ENCODE measurements at places on chromosomes 16 and 17. TPM values are rescaled to one million over a fixed set of nuclear protein-coding genes. Genes with fewer than 3 reads are reported as not detected.

DNA sequence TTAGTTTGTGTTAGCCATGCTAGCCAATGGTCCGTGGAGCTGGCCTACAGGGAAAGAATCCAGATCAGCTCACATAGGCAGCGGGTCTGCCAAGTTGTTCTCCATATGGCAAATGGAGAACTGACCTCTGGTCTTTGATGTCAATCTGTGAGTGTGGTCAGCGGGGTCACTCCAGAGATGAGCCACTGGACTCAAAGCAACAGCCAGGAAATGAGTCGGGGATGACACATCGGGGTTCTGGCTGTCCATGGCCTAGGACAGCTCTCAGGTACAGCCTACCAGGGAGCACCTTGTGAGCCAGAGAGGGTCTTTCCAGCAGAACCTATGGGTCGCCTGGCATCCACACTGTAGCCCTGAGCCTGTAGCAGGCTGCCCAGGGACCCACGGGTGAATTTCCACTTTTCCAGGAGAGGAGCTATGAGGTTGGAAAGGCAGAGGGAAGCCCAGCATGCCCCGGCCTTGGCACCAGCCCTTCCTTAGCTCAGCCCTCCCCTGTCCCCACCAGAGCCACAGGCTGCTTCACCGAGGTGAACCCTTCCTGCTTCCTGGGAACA is 203.0 kb upstream of the TNRC6C start:
- peak; percentile 41 for DNase-seq

SUPT4H1 gene
- total RNA-seq, result 56.2 TPM

DNA sequence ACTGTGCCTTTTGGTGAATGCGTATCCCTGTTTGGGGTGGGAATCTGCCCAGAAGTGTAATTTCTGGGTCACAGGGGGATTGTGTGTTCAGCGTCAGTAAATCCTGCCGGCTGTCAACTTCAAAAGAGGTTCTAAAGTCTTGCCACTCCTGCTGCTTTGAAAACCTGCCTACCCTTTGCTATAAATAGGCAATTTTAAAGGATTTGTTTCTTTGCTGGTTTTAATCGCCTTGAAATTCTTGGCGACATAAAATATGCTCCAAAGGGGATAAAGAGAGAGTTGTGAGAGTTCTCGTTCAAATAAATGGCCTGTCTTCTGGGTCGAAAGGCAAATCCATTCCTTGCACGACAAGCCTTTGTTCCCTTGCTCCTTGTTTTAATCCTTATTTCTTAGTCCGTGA is 143.4 kb downstream of the IRF8 start:
- no peak for DNase-seq

- no peak for DNase-seq
Measured at GRCh38 chr17:75048249-75048878, 1.3 kb downstream of the KCTD2 start.

DNA sequence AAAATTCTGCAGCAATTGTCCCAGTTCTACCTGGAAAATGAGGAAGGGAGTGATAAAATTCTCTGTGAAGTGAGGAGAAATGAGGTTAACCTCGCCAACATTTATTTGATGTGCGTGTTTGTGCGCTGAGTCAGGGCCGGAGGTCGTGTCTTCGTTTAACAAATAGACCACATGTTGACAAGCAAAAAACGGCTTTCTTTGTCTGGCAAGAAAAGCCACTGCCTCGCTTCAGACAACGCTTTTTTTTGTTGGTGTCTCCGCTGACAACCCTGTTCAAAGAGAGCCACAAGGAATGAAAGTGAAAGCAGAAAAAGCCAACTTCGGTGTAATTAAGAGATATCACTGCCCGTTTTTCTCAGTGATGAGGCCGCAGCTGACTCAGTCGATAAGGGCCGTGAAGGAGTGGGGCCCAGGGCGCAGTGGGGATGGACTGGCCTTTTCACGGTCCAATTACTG is 510.6 kb downstream of the CDH13 start:
- no peak for DNase-seq

USP10 gene
- total RNA-seq, result 43.9 TPM

- DNase-seq, result no peak
Measured at GRCh38 chr17:75511610-75512575, 3.4 kb downstream of the CASKIN2 start.

DNA sequence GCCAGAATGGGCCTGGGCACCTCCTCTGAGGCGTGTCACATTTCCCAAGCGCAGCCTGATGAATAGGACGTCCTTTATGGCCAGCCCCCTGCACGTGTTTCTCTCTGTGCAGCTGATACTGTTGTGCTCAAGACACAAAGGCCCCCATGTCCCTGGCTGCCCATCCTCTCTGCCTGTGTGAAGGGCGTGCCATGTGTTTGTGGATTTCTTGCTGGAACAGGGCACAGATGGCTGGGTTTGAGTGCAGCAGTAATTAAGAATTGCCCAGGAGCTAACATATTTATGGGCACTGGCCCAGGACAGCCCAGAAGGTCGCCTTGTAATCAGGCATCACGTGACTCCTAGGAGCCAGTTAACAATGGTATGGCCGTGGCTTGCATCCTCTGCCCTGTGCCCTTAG is 181.1 kb downstream of the CCDC182 start:
- no peak for DNase-seq

CMTM1 gene
- total RNA-seq, result 0.71 TPM

GRCh38 chr16:29107299-29107698 is 122.4 kb downstream of the LAT start:
- no peak for DNase-seq

DNA sequence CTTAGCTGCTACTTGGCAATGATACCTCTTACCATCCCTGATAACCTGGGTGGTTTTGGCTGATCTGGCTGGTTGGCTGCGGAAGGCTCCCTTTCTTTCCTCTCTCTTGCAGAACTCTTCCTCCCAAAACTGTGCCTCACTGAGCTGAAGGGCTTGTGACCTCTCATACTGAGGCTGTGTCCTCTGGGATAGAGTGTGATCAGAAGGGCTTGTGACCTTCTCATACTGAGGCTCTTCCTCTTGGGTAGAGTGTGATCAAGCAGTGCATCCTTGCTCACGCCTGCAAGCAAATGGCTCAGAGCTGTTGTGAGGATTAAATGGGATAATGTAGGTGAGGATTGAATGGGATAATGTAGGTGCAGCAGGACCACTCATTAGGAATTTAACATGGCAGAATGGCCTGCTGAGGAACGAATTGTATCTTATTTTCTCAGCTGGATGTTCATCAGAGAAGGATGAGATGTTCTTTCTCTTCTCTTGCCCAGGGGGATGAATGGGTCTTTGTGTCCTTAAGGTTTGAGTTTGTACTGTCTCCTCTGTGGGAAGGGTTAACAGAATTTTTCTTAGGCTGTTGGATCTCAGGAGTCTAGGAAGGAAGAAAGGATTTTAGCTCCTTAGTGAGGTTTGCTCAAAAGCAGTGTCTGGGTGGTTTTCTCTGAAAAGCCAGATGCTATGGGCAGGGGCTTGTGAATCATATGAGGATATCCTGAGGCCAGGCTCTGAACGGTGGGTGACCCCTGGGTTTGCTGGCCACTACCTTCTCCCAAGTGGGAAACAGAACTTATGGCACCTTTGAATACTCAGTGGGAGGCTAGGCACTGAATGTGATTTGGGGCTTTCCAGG is 130.0 kb upstream of the HS3ST2 start:
- no peak for DNase-seq

DNA sequence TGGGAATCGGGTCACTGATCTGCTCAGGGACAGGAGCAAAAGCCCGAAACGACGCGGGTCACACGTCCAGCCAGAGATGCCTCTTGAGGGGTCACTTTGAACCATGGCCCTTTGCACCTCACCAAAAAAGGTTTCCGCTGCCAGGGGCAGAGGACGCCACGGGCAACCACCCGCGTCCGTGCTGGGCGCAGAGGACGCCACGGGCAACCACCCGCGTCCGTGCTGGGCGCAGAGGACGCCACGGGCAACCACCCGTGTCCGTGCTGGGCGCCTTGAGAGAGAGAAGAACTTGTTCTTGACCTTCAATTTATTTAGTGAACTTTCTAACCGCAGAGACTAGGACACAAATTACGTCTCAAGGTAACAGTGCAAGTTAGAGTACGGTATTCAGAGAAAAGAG is 35.5 kb downstream of the TIMM22 start:
- no peak for DNase-seq

- DNase-seq, result no peak
Measured at GRCh38 chr16:81523387-81524115, 78.9 kb downstream of the CMIP start.

ARSG gene
- total RNA-seq, result 1.8 TPM

ERN1 gene
- 7.4 TPM for total RNA-seq

DNA sequence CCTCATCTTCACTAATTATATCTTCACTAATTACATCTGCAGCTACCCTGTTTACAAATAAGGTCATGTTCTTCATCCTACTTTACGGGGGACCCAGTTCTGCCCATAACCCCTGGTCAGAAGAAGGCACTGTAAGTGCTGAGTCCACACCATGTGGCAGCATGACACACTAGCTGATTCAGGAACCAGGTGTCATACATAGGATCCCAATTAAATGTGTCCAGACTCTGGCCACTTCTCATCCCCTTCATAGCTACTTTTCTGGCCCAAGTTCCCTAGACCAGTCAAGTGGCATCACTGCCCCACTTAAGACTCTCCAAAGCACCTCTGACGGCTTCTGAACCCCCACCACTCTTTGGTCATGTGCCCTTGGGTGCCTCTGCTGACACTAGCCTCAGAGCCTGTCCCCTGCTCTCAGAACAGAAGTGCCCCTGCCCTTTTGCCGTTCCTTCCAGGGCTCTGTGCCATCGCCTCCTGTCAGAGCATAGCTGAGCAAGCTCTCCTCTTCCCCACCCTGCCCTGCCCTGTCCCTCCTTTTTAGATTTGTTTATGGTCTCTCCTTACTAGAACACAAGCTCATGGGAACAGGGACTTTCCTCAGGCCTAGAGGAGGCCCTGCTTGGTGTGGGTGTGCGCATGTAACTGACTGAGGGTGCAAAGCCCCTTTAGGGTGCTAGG is 61.1 kb downstream of the B9D1 start:
- DNase-seq, result peak; percentile 50

DNA sequence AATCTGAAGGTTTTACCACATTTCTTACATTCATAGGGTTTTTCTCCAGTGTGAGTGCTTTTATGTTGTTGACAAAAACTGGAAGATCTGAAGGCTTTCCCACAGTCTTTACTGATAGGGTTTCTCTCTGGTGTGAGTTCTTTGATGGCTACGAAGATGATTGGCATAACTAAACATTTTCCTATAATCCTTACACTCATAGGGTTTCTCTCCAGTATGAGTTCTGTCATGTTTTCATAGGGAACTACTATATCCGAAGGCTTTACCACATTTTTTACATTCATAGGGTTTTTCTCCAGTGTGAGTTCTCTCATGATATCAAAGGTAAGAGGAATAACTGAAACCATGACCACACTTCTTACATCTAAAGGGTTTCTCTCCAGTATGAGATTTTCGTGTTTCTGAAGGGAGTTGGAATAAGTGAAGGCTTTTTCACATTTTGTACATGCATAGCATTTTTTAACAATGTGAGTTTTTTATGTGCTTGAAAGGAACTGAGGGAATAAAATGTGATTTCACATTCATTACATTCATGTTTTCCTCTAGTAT is 1987.7 kb downstream of the TP53TG3F start:
- DNase-seq, result no peak

RAMP2 gene
- 16.8 TPM for total RNA-seq

GRCh38 chr17:28896884-28897768 is at the start of gene FLOT2:
FLOT2 (minus strand) TSS chr17:28897733; CDS start chr17:28897574, 159 bp downstream.
- DNase-seq, result peak; percentile 87

DNA sequence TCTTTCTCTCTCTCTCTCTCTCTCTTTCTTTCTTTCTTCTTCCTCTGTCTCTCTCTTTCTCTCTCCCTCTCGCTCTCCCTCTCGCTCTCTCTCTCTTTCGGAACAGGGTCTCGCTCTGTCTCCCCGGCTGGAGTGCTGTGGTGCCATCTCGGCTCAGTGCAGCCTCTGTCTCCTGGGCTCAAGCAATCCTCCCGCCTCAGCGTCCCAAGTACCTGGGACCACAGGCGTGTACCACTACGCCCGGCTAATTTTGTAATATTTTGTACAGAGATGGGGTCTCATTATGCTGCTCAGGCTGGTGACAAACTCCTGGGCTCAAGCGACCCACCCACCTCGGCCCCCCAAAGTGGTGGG is 12.7 kb upstream of the KLHDC4 start:
- DNase-seq, result no peak

TAT gene
- total RNA-seq, result not detected

C16orf92 gene
- total RNA-seq, result not detected

- DNase-seq, result no peak
Measured at GRCh38 chr16:87653234-87653633, 50.9 kb downstream of the JPH3 start.
